SK-N-SH (cell line): ENCODE measurements at places on chromosomes 16 and 17. TPM values are rescaled to one million over a fixed set of nuclear protein-coding genes. Genes with fewer than 3 reads are reported as not detected.
A peak's percentile ranks its signal among the peaks of the same experiment; 100 is the strongest.

ARHGDIG gene
- 4.8 and 4.9 TPM in 2 replicates for polyA plus RNA-seq

MYOCD gene
- polyA plus RNA-seq: not detected in 2 replicates

CCL8 gene
- not detected in 2 replicates for polyA plus RNA-seq

ABCA6 gene
- polyA plus RNA-seq: 0.15 and 0.23 TPM in 2 replicates

CDK5R1 gene
- 1.0 and 1.4 TPM in 2 replicates for polyA plus RNA-seq

DLX4 gene
- polyA plus RNA-seq: 0.03 and 0.10 TPM in 2 replicates

HAP1 gene
- polyA plus RNA-seq: 0.16 and 0.18 TPM in 2 replicates

HES7 gene
- polyA plus RNA-seq: 0.71 and 1.2 TPM in 2 replicates

KRTAP4-1 gene
- not detected in 2 replicates for polyA plus RNA-seq

KRT13 gene
- polyA plus RNA-seq: 0.39 and 0.67 TPM in 2 replicates

FNDC8 gene
- polyA plus RNA-seq: not detected in 2 replicates

CDH3 gene
- polyA plus RNA-seq: not detected in 2 replicates

SMIM36 gene
- not detected in 2 replicates for polyA plus RNA-seq

SLC12A3 gene
- not detected in 2 replicates for polyA plus RNA-seq

GRCh38 chr16:21033704-21034103 lies 116.9 kb downstream of the DNAH3 start:
- peak; percentile 15 for DNase-seq

DNA sequence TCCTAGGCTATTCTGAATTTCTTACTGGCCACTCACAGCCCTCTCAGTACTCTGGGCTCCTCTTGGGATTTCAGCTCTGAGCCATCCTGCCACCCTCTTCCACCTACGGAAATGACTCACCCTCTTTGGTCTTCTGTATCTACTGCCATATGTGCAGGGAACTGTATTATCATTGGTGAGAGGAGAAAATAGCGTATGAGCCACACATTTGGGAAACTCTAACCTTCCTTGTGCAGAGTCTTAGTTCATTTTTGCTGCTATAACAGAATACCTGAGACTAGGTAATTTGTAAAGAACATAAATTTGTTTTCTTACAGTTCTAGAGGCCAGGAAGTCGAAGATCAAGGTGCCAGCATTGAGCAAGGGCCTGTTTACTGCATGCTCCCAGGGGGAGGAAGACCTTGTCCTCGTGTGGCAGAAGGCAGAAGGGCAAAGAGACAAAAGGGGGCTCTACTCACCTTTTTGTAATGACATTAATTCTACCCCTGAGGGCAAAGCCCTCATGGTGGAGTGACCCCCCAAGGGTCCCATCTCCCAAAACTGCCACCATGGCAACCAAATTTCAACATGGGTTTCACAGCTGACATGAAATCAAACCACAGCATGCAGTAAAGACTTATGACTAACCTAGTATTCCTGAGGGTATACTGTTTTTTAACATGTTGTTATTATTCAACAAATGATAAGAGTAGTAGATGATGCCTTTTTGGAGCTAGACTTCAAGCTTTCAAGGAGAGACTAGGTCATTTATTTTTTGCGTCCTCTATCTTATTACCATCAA lies 191.8 kb downstream of the PRKCA start:
- DNase-seq: no peak

- DNase-seq: no peak
Observed at GRCh38 chr17:75544250-75544649, 18.8 kb downstream of the LLGL2 start.

DNA sequence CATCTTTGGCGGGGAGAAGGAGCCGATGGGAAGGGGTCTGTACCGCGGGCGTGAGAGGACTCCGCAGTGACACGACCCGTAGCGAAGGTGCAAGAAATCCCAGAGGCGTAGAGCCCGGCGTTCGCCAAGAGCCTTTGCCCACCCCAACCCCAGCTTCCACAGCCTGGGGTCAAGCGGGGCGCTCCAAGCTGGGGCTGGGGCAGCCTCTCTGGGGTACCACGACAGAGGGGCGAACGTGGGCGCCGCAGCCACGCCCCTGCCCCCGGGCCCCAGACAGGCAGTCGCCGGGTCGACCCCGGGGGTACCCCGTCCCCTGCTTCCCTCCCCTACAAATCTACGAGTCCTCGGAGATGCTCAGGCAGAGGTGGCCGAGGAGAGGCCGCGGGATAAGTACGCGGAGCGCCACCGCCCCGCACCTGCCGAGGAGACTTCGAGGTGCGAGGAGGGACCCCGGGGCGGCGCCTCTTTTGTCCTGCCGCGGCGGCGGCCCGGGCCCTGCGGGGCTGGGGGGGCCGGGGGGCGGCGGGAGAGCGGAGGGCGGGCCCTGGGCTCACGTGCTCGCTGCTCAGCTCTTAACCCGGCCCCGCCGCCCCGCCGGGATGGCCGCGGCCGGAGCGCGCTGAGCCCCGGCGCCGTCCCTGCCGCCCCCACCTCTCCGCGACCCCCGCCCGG lies at the start of gene ADAM11:
Gene ADAM11, plus strand, starts transcription at position 575 of the 672 bp plus-strand sequence. CDS start 212 bp downstream, outside the sequence.
- DNase-seq: peak; percentile 91

GRCh38 chr16:87226926-87227295 lies 90.3 kb downstream of the C16orf95 start:
- no peak for DNase-seq

GRCh38 chr16:6947291-6947690 lies 385.4 kb upstream of the RBFOX1 start:
- DNase-seq: no peak

GRCh38 chr17:78441271-78441971 lies 63.0 kb downstream of the PGS1 start:
- DNase-seq: no peak

GRCh38 chr17:65204001-65204400 lies 66.8 kb downstream of the RGS9 start:
- DNase-seq: no peak

- no peak for DNase-seq
Observed at GRCh38 chr16:66475232-66475631, 48.1 kb downstream of the BEAN1 start.

DNA sequence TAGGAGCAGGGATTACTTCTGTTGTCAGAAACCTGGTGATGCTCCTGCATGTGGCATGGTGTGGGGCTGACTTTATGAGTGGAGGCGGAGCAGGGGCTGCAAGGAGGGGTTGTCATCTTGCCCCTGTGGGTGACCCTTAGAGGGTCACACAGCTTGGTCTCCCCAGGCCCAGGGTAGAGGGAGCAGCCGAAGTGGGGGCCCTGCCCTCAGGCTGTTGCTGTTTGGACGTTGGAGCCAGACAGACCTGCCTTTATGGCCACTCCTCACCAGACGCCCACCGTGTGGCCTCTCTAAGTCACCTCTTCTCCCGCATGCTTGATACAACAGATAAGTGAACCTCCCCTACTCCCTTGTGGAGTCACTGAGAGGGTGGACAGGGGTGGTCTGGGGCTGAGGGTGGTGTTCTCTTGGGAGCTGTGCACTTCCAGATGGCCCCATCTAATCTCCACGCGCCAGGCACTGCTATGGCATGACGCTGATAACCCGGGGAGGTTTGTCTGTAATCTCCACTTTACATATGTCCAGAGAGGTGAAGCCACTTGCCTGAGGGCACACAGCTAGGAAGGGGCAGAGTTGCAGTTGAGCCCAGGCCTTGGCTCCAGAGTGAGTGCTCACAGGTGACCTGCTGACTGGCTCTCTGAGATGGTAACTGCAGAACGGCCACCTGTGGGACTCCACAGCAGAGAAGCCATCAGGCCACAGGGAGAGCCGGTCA lies 10.0 kb downstream of the MAP2K3 start:
- peak; percentile 89 for DNase-seq

DNA sequence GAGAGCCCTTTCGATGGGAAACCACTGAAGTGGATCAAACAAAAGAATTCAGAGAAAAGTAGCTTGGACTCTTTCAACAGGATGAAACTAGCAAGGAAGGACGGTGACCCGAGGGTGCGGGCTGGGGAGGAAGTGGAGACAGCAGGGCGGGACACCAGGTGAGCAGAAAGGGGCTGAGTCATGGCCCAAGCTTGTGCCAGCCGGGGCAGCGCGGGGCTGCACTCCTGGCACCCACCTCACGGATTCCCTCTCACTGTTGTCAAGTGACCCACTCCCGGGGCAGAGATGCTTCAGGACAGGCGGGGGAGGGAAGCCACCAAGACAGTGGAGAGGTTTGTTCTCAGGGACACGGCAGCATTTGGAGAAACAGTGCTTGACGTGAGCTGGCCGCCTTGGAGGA lies 10.7 kb upstream of the RNF222 start:
- DNase-seq: no peak

DNA sequence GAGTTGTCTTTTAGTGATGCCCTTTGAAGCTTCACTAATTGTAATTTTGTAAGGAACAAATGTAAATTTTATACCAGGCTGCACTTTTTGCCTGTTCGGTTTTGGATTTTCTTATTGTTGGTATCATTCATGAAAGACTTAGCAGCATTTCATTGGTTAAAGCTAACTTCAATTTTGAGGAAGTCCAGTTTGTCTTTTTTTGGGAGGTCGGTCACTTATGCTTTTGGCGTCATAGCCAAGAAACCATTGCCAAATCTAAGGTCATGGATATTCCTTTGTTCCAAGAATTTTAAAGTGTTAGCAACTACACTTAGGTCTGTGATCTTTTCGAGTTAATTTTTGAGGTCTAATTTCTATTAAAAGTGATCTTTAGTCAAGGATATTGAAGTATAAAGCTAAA lies 77.1 kb downstream of the PRKCA start:
- DNase-seq: no peak

- peak; percentile 50 for DNase-seq
Observed at GRCh38 chr16:8572919-8573724, 17.2 kb downstream of the TMEM114 start.

- DNase-seq: no peak
Observed at GRCh38 chr17:1785930-1786329, 24.1 kb downstream of the SERPINF1 start.

- DNase-seq: no peak
Observed at GRCh38 chr16:51172368-51172767, 21.3 kb upstream of the SALL1 start.

DNA sequence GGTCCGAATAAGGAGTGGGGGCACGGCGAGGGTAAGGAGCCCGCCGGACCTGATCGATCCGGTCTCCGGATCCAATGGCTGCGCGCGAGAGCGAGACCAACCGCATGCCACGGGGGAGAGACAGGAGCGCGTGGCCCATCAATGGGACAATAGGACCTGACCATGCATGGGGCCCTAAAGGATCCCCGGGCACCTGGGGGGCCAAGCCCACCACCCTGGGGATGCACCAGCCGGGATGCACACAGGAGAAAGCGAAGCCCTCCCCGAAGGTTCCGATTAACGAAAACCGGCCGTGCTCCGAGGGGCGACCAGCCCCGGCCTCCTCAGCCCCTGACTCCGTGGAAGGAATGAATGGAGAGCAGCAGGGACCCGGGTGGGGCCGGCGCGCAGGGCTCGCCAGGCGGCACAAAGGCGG lies 525 bp downstream of the JPT1 start:
- no peak for DNase-seq

GRCh38 chr17:57249520-57249919 lies 6.8 kb upstream of the MSI2 start:
- DNase-seq: no peak

- DNase-seq: no peak
Observed at GRCh38 chr17:39461926-39462569, 762 bp downstream of the CDK12 start.

GRCh38 chr16:22075043-22075757 lies 17.1 kb upstream of the VWA3A start:
- DNase-seq: no peak

DNA sequence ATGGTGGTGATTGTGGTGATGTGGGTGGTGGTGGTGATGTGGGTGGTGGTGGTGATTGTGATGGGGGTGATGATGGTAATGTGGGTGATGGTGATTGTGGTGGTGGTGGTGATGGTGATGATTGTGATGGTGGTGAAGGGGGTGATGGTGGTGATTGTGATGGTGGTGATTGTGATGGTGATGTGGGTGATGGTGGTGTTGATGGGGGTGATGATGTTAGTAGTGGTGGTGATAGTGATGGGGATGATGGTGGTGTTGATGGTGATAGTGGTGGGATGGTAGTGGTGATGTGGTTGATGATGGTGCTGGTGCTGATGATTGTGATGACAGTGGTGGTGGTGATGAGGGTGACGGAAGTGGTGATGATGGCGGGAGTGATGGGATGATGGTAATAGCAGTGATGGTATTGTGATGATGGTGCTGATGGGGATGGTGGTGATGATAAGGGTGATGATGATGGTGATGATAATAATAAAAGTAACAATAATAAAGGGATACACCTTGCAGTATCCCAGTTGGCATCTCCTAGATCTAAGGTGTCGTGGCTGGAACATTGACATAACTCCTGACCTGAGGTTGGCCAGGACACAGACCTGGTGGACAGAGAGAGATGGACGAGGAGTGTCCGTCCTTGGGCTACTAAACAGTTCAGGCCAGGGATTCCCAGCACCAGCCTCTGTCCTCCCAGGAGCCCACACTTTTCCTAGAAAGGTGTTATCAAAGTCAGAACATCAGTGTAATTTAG lies 344.5 kb downstream of the SEC14L1 start:
- DNase-seq: no peak

DNA sequence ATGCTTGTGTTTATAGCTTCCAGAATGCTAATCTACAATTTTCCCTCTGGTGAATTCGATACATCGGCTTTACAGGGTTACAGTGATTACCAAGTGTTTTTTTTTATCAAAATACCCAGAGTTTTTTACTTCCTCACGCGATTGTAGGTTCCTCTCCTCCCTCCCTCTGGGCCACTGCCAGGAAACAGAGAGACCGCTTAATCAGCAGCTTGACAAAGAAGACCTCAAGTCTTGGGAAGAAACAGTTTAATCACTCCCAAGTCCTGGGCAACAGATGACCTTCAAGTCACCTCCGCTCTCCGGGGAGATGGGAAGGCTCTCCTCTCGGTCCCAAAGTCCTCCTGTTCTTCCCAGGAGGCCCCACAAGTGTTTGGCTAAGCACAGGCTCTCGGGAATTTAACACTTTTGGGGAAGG lies 23.5 kb downstream of the SMTNL2 start:
- DNase-seq: no peak

- no peak for DNase-seq
Observed at GRCh38 chr17:54007855-54008254, 185.1 kb downstream of the KIF2B start.

GRCh38 chr17:44829523-44830358 lies at the start of gene GJC1:
Gene GJC1 (minus strand): TSS chr17:44830287. CDS start chr17:44805817, 24,470 bp downstream.
- DNase-seq: peak; percentile 91

- DNase-seq: no peak
Observed at GRCh38 chr17:78197147-78197832, 10.1 kb downstream of the AFMID start.

GRCh38 chr17:77213778-77214132 lies 73.0 kb downstream of the SEC14L1 start:
- DNase-seq: peak; percentile 42

DNA sequence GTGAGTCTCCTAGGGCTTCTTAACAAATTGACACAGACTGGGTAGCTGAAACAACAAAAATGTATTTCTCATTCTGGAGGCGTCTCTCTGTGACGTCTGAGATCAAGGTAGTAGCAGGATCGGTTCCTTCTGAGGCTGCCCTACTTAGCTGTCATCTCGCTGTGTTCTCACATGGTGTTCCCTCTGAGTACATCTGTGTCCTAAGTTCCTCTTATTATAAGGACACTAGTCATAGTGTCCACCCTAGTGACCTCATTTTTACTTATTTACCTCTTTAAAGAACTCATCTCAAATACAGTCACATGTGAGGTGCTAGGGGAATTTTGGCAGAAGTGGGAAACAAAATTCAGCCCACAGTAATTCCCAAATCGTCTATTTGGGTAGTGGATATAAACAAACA lies 529.1 kb downstream of the NPIPA7 start:
- no peak for DNase-seq
